CD4-positive, alpha-beta T cell treated with Interleukin-21 for 1 hour (primary cell): ENCODE measurements at places on chromosomes 6 and 20.

DNA sequence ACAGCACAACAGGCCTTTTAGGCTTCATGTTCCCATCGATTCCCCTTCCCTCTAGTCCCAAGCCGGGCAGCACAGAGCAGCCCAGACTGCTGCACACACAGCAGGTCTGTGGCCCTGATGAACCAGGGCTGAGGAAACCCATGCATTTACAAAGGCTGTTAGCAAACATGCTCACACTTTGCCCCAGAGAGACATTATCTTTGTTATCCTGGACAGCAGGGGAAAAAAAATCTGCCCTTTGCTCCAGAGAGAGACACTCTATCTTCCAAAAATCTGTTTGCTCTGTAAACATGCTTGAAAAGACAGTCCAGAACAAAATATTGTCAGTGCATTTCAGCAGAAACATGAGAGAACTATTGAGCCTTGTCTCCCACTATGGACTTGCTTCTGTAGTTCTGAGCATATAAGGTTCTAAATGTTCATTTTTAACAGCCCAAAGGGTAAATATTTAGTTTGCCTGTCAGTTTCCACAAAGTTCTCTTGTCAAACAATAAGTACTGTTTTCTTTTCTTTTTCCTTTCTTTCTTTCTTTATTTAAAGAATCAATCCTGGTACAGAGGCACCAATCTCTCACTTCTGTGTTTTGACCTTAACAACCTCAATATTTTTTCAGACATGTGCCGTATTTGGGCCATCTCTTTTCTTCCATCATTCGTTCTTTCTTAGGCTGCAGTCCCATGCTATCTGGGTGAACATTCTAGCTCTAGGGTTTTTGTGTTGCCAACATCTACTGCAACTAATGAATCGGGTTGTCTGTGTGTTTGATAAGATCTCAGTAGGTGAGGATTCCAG lies 468.0 kb downstream of the EPM2A start:
- no peak for DNase-seq

DNA sequence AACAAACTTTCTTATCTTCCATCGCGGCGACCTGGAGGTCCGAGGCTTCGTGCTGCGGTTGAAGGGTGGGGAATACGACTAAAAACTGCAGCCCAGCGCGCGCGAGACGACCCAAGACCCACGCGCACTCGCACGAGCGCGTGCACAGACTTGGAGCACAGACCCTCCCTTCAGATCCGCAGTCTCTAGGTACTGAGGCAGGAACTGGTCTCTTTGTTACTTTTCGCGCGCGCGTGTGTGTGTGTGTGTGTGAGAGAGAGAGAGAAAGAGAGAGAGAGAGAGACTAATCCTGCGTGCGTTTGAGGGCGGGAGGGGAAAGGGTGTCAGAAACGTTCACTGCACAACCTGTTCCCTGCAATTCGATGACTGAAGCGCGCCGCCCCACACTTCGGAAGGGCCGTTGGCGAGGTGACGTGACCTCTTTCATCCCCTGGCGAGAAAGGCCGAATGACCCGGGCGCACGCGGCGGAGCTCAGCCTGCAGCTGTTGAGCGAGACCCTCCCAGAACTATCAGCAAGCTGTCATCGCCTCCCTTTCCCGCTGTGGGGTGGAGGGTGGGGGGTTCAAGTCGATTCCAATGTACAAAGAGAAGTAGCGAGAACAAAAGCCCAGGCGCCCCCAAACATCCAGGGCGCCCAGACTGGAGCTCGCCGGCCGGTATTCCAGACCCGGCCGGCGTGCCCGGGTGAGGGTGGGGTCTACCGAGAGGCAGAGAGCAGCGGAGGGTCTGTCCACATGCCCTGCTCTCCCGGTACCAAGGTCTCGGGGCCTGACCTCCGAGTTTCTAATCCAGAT lies 1.5 kb upstream of the TUBB2B start:
- DNase-seq = peak; percentile 54

DNA sequence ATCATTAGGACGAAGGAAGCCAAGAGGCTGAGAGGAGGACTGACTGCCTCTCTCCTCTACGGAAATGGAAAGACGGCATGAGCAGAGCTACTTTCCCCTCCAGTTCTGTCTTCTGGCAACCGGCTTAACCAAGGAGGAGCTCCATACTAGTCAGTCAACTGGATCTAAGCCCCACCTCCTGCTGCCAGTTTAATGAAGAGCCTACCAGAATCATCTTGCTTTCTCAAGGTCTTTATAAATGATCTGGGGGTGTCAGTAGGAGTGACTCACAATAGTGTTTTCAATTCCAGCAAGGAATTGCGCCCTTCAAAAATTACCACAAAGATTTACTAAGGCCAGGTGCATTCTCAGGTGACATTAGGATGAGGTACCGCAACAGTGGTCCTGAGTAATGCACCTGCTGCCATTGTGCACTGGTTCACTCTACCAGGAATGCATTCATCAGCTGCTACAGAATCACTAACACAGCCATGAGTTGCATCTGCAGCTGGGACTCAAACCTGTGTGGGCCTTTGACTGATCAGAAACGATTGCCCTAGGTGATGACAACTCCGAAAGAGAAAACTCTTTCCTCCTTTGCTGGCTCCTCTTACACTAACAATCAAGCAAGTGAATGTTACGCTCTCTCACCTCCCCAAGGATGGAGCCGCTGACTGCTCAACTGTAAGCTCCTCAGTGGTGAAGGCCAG lies 2.8 kb downstream of the UQCC2 start:
- no peak for DNase-seq

DNA sequence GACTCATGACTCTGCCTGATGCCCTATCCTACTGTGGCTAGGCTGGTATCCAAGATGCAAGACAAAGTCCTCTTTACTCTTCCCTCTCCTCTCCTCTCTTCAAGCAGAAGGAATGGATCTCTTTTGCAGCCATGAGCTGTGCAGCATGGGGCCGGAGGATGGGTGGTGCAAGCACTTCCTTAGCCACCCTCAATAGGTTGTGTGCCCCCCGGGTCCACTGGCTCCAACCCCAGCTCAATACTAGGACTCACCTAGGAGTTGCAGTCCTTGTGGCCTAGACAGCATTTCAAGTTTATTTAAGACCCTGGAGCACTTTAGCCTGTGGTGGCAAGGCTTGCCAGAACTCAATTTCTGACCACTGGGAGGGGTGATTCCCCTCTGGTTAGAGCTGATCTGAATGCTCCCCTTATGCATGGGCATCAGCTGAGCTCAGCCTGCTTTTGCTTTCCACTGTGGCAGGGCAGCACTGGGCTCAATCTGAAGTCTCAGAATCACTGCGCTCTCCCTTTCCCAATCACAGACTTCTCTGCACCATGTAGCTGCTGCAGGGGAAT lies 29.0 kb upstream of the GRM4 start:
- DNase-seq = no peak

- DNase-seq = no peak
These were observed 48.2 kb upstream of the FAM50B start for GRCh38 chr6:3800850-3801591.

DNA sequence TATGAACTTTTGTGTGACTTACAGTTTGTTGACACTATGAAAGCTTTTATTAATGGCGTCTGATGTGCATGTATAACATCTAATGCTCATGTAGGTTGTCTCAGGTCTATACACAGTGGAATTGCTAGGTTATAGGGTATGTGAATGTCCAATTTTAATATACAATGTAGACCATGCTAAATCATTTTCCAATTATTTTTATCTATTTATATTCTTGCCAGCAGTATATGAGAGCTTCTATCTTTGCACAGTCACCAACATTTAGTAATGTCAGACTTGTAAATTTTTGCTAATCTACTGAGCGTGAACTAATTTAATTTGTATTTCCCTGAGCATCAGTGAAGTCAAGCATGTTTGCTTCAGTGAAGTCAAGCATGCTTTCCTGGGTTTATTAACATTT lies 64.4 kb downstream of the TPD52L1 start:
- DNase-seq = no peak

- peak; percentile 28 for DNase-seq
These were observed at the start of gene KCNB1 for GRCh38 chr20:49482621-49483017. TSS of gene KCNB1 (minus strand) at chr20:49482668. CDS start at chr20:49482480, 188 bp downstream.

GRCh38 chr6:35719830-35720733 lies 16.8 kb upstream of the ARMC12 start:
- peak; percentile 38 for DNase-seq

GRCh38 chr6:108942556-108943492 lies 94.6 kb downstream of the ARMC2 start:
- DNase-seq = peak; percentile 80

- DNase-seq = no peak
These were observed 93.1 kb downstream of the EPB41L2 start for GRCh38 chr6:130969791-130970491.

- peak; percentile 19 for DNase-seq
These were observed 549 bp upstream of the CSE1L start for GRCh38 chr20:49045440-49046086.

DNA sequence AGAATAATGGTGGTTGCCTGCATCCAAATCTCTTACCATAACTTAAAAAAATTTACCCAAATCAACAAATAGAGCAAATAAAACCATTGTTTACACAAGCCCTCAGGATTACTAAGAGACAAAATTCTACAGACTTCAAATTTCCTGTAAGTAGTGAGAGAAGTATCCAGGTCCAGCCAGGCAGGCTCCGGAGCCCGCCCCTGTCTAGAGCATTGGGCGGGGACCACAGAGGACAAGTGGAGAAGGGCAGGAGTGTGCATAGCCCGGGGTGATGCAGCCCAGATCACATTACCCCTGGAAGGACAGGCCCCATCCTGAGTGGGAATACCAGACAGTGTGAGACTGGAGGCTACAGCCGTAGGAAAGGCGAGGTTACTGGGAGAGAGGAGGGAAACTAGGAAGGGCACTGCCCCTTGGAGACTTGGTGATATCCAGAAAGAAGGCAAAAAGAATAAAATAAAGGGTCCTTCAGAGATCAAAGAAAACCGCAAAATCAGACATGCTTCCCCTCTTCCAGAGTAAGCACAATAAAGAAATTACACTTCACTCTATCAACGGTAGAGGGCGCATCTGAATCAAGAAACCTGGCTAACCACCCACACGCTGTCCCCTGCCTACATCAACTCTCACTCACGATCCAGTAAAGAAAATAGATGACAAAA lies 26.6 kb downstream of the RIN2 start:
- DNase-seq = peak; percentile 40

DNA sequence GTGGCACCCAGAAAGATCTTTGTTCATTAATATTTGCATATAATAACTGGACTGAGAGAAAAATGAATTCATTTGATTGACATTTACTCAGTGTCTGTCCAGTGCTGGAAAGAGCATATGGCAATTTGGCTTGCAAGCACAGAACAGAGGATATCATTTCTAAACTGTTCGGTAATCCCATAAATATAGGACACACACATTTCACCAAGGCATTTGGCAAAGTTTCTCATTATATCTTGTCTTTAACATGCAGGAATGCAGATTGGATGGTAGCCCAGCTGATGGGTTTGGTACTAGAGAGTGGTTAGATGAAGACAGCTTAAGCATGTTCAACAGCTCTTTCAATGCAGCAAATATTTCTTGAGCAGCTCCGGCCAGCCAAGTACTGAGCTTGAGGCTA lies 259.2 kb downstream of the PRKN start:
- DNase-seq = no peak

DNA sequence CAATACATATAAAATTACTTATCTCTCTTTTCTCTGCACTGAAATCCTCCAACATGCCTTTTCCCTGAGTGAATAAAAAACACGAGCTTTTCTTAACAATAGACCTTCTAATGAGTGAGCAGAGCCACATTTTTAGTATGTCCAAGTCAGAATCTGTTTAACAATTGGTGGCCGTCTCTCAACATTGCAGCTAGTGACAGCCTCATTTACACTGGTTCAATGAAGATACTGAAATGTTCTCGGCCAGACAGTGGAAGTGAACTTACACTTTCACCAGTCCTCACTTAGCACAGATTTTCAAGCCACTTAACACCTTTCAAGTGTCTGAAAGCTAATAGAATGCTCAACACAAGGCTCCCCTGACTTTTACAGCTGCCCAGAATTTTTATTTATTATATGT lies 767.1 kb downstream of the KIF16B start:
- DNase-seq = no peak

GRCh38 chr6:116649129-116649528 lies 19.4 kb downstream of the ZUP1 start:
- DNase-seq = no peak

GRCh38 chr6:113909224-113909856 lies 52.2 kb downstream of the MARCKS start:
- peak; percentile 57 for DNase-seq

GRCh38 chr6:158060455-158061360 lies 79.0 kb downstream of the SYNJ2 start:
- DNase-seq = peak; percentile 38

GRCh38 chr6:1279065-1279464 lies 32.8 kb upstream of the FOXQ1 start:
- DNase-seq = no peak
